ENCODE measurements at places on chromosomes 1 and 21. TPM values are rescaled to one million over a fixed set of nuclear protein-coding genes. Genes with fewer than 3 reads are reported as not detected.

Gene NPPB
- 3.5 TPM for total RNA-seq

Gene IFI6
- 28.3 TPM for total RNA-seq

Gene PLA2G2A
- total RNA-seq, result not detected

Gene E2F2
- 6.5 TPM for total RNA-seq

Gene CELA3B
- total RNA-seq, result not detected

Gene BEND5
- total RNA-seq, result 1.9 TPM

Gene MIXL1
- not detected for total RNA-seq
